ENCODE measurements at places on chromosomes 1 and 21. TPM values are rescaled to one million over a fixed set of nuclear protein-coding genes. Genes with fewer than 3 reads are reported as not detected.

DNA sequence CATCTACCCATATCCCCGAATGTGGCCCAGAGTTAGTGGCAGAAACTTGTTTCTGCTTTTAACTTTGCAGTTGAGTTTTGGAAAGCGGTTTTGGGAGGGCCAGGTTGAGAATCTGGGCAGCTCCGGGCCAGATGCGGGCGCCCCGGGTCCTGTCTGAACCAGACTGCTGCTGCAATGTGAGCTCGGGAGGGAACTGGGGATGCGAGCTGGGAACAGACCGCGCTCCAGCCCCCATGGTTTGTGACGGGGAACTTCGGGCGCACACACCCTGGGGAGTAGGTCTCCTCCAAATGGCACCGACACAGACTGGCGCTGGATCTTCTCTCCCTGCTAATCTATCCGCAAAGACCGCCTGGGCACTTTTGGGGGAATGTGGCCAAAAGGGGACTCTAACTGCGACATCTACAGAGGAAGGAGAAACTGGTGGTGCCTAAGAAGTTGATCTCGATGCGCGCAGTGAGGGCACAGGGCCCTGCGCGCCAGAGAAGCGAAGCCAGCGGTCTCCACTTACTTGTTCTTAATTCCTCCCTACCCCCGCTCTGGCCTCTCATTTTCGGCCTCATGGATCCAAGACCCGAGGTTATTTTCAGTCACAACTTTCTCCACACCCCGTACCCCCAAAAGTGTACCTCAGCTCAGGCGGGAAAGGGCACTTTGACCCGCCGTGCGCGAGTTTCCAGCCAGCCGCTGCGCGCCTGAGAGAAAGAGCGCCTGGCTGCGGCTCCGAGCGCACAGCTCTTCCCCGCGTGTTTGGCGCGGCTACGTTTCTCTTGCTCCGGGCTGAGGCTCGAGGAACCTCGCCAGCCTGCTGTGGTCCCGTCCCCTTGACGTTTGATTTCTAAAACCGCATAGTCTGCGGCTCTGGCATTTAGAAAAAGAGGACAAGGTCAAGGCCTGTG lies 411.0 kb upstream of the ESRRG start:
- DNase-seq = no peak

- DNase-seq = no peak
Observed at GRCh38 chr1:30929944-30930525, 21.5 kb upstream of the SDC3 start.

DNA sequence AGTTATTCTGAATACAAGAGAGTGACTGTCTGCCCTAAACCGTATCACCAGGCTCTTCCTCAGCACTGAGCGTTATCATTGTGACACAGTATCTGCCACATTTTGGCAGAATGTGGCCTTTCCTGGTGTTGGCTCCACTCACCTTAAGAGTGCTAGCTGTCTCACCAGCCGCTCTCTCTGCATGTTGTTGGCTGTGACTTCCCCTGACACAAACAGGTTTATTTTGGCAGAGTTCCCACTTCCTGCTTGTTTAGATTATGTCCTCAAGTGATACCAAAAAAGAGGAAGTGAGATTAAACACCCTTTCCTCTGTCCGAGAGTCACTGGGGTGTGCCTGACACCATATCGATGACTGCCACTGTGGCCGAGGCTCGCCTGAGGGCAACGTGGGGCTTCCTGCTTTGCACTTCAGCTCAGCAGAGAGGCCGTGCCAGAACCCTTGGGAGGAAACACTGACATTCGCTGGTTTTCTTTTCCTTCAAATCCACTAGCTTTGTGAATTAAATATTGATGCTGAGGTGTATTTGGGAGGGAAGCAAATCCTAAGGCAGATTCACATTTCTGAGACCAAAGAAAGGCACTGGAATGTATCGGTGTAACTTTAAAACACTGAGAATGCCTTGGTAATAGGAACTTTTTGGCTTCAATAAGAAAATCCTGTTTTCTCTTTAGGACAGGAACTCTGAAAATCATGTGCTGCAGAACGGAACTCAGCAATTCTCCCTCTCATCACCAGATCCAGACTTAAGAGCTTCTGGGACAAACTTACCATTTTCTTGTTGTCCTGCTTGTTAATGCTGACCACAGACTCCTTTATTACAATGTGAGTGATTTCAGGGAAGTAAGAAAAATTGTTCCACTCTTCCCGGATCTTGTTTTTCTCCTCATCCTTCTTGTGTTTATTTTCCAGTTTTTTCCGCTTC lies 102.1 kb downstream of the JAK1 start:
- DNase-seq = no peak

DNA sequence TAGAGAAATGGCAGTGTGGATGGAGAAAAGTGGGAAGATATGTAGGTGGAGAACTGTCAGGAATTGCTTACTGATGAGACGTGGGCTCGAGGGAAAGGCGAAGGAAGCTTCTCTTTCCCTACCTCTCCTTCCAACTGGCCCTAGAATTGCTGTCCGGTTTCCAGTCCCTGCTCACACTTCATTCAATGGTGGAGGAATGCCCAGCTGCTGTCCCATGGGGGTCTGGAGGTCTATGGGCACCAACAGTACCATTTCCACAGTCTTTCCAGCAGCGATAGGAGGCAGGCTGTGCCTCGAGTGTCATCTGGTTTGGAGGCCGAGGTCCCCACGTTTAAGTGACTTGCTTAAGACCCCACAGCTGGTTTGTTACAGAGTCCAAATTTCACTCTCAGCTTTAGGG lies 31.5 kb upstream of the CD1D start:
- DNase-seq = no peak

GRCh38 chr1:172883844-172884243 lies 166.9 kb downstream of the TNFSF18 start:
- DNase-seq = no peak

DNA sequence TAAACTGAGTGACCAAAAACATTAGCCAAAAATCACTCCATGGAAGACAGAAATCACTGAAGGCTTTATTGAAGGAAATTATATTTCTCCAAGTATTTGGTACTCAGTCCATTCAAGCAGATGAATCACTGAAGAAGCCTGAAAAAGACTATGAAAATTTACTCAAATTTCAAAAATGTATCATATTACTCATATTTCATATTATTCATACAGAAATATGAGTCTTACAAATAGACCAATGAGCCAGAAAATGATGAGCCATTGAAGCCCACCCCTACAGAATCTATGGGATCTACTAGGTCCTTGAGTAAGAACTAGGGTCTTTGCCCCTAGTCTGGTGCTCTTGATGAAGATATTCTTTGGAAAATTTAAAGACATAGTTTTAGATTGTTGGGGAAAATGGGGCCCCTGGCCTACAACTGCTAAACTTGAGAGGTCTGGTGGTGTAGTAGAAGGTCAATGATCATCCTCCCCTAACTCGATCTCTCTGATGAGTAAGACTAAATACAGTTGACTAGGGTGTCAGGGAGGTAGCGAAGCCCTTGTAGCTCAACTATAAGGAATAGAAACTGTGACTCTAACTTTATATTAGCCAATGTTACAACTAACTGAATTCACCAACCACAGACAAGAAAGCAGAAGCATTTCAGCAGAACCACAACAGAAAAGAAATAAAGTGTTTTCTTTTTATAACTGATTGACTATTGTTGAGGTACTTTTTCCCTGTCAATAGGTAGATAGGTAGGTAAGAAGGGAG lies 81.0 kb downstream of the NOTCH2 start:
- DNase-seq = no peak

- DNase-seq = no peak
Observed at GRCh38 chr21:34852448-34852847, 183.7 kb downstream of the CLIC6 start.

DNA sequence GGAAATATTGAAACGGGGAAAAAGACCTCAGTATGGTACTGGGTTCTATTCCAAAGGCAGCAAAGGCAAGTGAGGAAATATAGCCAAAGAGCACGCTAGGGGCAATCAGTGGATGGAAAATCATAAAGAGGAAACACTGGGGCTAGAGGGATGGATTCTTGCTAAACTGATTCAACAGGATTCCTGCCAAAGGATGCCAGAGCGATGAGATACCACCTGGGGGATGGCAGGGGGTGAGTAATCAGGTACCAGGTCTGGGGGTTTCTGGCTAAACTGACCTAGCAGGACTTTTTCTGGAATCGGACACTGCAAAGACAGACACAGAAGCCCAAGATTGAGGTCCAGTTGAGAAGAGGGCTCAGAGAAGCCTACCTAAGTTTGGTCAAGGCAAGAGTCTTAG lies 6.7 kb downstream of the CHI3L2 start:
- no peak for DNase-seq

DNA sequence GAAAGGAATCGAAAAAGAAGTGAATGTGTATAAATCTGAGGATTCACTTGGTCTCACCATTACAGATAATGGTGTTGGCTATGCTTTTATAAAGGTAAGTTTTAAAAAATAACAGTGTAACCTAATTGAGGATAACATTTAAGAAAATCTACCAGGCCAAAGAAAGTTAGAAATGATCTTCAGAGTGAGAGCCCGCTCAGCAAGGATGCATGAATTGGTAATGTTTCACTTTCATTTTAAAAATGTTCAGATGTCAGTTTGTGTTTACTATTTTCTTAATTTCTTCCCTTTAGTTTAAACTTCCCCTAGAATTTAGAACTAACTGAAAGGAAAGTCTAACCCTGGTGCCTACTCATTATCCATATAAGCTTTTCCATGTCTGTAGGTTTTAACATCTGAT lies 35.0 kb downstream of the GIPC2 start:
- DNase-seq = no peak

DNA sequence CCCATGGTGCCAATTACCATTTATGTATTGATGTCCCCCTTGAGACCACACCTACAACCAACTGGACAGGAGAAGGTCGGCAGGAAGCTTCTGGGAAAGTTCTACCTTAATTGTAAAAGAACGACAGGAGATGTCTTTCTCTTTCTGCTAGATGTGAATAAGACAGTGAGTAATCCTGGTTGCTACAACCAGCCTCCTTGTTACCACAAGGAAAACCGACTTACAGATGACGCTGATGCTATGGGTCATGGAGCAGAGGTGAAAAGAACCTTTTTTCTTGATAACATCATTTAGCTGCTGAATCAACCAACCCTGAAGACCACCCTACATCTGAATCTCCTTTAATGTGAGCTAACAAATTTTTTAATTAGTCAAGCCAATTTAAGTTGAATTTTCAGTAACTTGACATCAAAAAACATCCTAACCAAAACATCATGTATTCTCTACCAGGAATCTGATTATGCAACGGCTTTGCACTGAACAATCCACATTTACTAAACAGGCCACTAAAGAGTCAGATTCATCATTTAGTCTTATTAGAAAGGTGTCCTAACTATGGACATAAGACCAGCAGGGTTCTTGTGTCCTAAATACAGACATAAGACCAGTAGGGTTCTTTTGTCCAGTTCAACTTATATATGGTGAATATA lies 23.0 kb downstream of the RGS2 start:
- no peak for DNase-seq

GRCh38 chr1:68188644-68189340 lies 43.5 kb downstream of the WLS start:
- DNase-seq = no peak

- peak; percentile 91 for DNase-seq
Observed at GRCh38 chr1:235160957-235161684, at the start of gene RBM34. RBM34 (minus strand) TSS chr1:235161250; CDS start chr1:235161226, 24 bp downstream.

DNA sequence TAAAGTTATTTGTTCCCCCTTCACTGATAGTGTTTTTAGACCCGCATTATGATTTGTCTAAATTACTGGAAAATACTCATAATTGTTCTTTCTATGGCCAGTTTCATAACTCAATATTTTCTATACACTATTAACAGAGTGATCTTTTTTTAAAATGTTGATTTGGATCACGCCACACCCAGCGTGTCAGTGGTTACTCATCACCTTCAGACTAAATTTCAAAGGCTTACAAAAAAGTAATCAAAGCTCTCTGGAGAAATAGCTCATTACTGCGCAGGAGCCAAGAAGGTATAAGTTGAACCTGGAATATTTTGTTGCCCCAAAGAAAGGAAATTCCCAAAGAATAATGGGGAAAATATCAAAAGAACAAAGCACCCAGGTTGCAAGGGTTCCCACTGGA lies 104.9 kb downstream of the EVI5 start:
- no peak for DNase-seq

GRCh38 chr1:2885001-2885400 lies 83.5 kb upstream of the TTC34 start:
- no peak for DNase-seq

GRCh38 chr1:58786184-58786926 lies 2.5 kb upstream of the JUN start:
- no peak for DNase-seq

GRCh38 chr21:15343066-15343465 lies 278.3 kb upstream of the NRIP1 start:
- DNase-seq = no peak

- DNase-seq = peak; percentile 70
Observed at GRCh38 chr1:32538887-32539583, at the start of gene ZBTB8A. ZBTB8A (plus strand) TSS chr1:32539427; CDS start chr1:32592932, 53,505 bp downstream.

- DNase-seq = no peak
Observed at GRCh38 chr1:16051039-16051438, 7.5 kb downstream of the CLCNKB start.

DNA sequence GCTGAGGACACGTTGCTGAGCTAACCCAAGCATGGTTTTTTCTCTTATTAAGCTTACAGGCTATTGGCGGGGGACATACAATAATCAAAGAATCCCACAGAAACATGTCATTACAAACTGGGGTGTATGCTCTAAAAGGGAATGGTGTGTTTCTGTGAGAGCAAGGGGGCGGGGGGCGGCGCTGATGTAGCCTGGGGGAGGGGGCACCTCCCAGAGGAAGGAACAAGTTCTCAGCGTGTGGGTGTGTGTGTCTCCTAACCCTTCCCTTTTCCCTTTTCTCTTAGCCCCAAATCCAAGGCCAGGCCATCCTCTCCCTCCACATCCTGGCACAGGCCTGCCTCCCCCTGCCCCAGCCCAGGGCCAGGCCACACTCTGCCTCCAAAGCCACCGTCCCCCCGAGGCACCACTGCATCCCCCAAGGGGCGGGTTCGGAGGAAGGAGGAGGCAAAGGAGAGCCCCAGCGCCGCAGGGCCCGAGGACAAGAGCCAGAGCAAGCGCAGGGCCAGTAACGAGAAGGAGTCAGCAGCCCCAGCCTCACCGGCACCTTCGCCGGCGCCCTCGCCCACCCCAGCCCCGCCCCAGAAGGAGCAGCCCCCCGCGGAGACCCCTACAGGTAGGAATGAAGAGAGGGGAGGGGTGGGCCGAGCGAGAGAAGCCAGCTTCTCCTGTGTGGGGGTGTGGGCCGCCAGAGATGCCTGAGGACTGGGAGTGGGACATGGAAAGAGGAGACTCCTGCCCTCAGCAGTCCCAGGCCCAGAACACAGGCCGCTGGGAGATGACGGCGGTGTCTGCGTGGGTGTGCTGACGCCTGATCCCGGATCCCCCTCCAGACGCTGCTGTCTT lies 21.9 kb downstream of the MAP7D1 start:
- DNase-seq = no peak

DNA sequence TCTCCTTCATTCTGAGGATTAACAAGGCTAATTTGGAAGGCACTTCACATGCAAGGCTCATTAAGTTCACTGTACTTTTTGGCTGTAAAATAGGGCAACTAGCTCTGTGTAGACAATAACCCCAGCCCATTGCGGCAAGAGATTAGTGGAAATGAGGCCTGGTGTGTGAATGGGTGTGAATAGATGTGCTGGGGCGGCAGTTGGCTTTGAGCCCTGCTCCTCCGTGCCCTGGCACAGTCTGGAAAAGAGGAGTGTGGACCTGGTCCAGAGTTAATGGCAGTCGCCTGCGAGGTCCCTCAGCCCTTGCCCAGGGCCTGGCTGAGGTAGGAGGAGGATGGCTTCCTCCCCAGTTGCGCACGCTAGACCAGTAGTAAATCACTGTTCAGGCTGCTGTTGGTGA lies 4.8 kb downstream of the KISS1 start:
- no peak for DNase-seq

BARHL2 gene
- 14.8 TPM for total RNA-seq

DMBX1 gene
- total RNA-seq = 0.10 TPM

KCNE2 gene
- 1.8 TPM for total RNA-seq

SEC16B gene
- total RNA-seq = 0.69 TPM

PRAMEF14 gene
- total RNA-seq = not detected

LRRC53 gene
- not detected for total RNA-seq

NHLH1 gene
- 0.48 TPM for total RNA-seq

SHCBP1L gene
- not detected for total RNA-seq

PIGM gene
- total RNA-seq = 9.4 TPM

Measured in type B pancreatic cell (in vitro differentiated cells).